ENCODE measurements at places on chromosomes 3 and 15. TPM values are rescaled to one million over a fixed set of nuclear protein-coding genes. Genes with fewer than 3 reads are reported as not detected.

The ITPKA gene
- total RNA-seq: 1.2 TPM

The LTK gene
- total RNA-seq: 0.24 TPM

DNA sequence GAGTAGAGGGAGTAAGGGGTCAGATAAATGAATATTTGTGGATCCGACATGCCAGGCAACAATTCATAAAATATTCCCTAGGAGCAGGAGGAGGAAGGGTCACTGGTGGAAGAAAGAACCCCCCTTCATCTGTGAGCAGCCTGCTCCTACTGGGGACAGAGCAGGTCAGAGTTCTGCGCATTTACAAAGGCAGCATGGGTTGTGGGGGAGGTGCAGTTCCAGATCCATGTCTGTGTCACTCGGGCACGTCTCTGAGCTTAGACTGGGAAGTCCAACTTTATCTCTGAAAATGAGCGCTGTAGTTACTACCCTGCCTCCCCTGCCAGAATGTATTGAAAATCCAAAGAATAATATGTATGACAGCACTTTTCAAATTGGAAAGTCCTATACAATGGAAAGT is 115.2 kb downstream of the GABRG3 start:
- ATAC-seq: no peak

DNA sequence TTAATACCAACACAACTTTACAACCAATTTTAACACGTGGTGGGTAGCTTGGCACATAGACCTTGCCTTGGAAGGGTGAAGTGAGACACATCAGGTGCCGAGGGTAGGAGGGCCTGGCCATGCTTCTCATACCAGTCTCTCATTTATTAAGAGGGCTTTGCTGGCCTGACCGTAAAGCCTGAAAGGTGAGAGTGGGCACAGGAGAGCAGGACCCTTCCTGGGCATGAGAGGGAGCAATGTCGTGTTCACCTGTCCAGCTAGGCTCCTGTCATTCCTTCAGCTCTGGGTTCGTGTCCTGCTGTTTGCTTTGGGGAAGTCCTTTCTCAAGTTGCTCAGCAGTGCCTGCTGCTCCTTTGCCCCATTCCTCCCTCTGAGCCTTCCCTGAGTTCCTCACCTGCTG is 294.4 kb downstream of the EPHB1 start:
- no peak for ATAC-seq

GRCh38 chr3:33658039-33658438 is 60.0 kb downstream of the CLASP2 start:
- ATAC-seq: no peak

DNA sequence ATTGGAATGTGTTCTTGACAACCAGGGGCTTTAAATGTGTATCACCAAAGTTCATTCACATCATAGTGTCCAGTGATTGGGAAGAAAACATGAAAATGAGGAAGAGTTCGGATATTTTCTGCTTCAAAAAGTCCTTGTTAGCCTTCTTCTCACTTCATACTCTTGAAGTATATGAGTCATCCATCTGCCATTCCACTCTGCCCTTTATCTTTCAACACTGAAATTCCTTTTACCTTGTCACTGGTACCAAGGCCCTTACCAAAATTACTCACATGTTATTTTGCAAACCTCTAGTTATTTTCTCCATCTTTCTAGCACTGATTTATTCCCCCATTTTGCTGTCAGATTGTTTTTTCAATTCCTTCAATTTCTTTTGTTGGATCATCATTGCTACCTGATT is 32.5 kb downstream of the OR5H15 start:
- ATAC-seq: no peak

- no peak for ATAC-seq
Measured at GRCh38 chr3:65617787-65618186, 420.9 kb downstream of the MAGI1 start.

GRCh38 chr3:127307916-127308315 is 20.1 kb upstream of the PRR20G start:
- ATAC-seq: no peak

- ATAC-seq: no peak
Measured at GRCh38 chr3:143928056-143928455, 43.6 kb upstream of the DIPK2A start.

GRCh38 chr3:184942735-184943134 is 130.8 kb downstream of the VPS8 start:
- ATAC-seq: no peak

- ATAC-seq: no peak
Measured at GRCh38 chr3:37833302-37834186, 28.1 kb upstream of the CTDSPL start.
